Mesenteric fat pad (tissue), 1 donor: ENCODE measurements at places on chromosomes 6 and 20.

DNA sequence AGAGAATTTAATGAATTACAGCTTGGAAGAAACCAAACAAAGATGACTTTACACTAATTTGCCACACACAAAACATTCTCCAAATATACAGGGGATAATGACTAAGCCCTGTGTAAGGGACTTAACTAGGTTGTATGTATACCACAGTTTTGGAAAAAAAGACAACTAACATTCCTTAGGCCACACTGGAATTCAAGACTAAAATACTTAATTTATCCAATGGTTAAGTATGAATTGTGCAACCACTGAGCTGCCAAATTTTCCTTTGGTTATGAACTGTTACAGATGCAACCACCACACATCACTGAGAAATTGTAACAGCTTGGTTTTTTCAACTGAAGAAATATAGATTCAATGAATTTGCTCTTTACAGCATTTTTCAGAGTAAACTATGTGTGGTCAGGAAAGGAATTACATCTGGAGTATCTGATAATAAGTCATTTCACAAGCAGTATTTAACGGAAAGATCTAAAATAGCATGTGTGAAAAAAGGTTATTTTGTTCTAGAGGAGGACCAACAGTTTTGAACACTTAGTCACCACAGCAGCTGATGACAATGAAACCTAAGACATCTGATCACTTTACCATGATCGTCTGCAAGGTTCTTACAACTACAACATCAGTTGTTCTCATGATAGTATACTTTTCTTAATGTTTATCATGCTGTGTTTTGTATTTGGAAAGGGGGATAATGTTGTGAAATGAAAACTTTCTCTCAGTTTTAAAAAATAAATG, 318.8 kb downstream of the BCKDHB start:
- DNase-seq: no peak

GRCh38 chr20:58700121-58700821, 7.7 kb downstream of the NPEPL1 start:
- peak; percentile 83 for DNase-seq

- DNase-seq: no peak
These were observed 22.9 kb downstream of the QKI start for GRCh38 chr6:163437466-163437865.

- DNase-seq: no peak
These were observed 493 bp downstream of the CRYBG1 start for GRCh38 chr6:106360989-106361430.

DNA sequence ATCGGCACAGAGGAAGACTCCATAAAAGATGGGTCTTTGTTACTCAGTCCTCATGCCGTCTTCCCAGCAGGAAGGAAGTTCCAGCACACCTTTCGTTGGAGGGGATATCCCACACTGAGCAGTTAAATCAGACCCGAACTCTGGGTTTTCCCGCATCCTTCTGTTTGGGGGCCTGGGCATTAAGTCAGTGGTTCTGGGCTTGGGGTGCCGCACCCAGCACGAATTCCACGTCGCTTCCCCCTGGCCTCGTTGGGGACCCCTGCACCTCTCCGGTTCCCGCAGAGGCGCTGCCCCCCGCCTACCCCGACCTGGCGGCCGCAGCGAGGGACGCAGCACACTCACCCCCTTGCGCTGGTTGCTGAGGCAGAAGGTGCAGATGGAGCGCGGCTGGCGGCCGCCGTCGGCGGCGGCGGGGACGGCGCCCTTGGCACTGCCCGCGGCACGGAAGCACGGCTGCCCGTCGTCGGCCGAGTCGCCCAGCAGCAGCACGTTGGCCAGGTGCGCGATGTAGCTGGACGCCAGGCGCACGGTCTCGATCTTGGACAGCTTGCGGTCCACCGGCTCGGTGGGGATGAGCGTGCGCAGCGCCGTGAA, 641 bp downstream of the TCF15 start:
- DNase-seq: no peak

GRCh38 chr6:107657755-107658461, 166.2 kb downstream of the SCML4 start:
- DNase-seq: no peak
